ENCODE measurements at places on chromosomes 11 and 22.

GRCh38 chr11:70596091-70596490, 197.8 kb downstream of the CTTN start:
- no peak for DNase-seq

GRCh38 chr11:14793546-14793945, 98.5 kb downstream of the CYP2R1 start:
- no peak for DNase-seq

GRCh38 chr11:78855116-78855515, 280.5 kb upstream of the NARS2 start:
- DNase-seq, result no peak

- no peak for DNase-seq
These were observed 94.7 kb upstream of the RASSF10 start for GRCh38 chr11:12914400-12914912.

- no peak for DNase-seq
These were observed 11.5 kb upstream of the TMPRSS13 start for GRCh38 chr11:117940736-117941135.
